ENCODE measurements at places on chromosomes 5 and 9. TPM values are rescaled to one million over a fixed set of nuclear protein-coding genes. Genes with fewer than 3 reads are reported as not detected.

ABO gene
- 29.0 TPM for total RNA-seq

DNA sequence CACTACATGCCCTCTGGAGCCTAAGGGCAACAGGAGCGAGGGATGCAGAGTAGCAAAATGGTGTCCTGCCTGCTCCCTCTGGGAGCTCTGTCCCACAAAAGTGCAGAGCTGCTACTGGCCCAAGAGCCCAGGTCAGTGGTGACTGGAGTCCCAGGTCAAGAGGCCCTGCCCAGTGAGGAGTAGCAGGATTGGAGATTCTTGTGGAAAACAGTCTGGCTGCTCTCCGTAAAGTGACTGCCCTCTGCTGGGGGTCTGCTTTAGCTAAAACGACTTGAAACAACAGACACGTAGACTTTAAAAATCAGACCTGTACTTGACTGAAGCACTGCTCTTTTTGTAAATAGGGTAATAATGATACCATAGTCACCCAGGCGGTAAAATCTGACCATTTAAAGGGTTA lies 917.0 kb downstream of the MAT2B start:
- no peak for DNase-seq

GRCh38 chr5:92402956-92403702 lies 1020.0 kb upstream of the ARRDC3 start:
- no peak for DNase-seq

GRCh38 chr5:113182658-113183344 lies 206.2 kb downstream of the DCP2 start:
- DNase-seq, result no peak

DNA sequence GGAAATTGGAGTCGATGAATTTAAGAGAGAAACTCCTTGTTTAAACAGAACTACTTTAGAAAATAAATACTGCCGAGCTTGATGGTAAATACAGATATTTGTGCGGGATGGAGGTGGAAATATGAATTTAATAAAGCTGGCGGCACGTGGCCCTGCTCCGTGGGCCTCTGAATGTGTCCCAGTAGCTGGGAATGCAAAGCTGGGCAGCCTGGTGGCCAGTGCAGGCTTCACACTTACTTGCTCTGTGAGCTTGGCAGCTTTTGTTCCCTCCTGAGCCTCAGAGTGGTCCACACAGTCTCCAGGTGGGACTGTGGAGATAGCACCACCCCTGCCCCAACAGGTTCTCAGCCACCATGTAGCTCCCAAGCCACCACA lies 45.9 kb downstream of the BARX1 start:
- DNase-seq, result no peak

GRCh38 chr9:73805111-73805510 lies 653.4 kb downstream of the ANXA1 start:
- no peak for DNase-seq

GM2A gene
- 29.8 TPM for total RNA-seq

INSYN2B gene
- 0.28 TPM for total RNA-seq

DNA sequence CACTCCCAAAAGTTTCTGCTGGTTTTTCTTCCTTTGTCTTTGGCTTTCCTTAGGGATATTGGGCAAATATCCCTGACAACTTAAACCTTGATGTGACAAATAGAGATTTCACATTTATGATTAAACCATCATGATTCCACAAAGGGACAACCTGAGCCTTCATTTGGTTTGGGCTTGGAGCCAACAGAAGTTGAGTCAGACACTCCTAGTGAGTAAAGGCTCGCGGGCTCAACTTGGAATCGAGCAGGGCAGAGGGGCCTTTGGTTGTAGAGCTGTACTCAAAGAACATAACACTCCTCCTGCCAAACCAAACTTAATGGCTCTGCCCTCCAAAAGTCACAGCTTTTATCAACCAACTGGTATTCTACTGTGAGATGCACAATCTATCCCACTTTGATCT lies 290.2 kb upstream of the MAP3K1 start:
- DNase-seq, result no peak

GRCh38 chr9:18379073-18379811 lies 94.7 kb upstream of the ADAMTSL1 start:
- DNase-seq, result no peak

GRCh38 chr5:180294913-180295555 lies 3.2 kb upstream of the MAPK9 start:
- DNase-seq, result no peak

Measured in kidney (tissue), 22 donors.